ENCODE measurements at places on chromosomes 1 and 21.

- DNase-seq, result no peak
- peaks cover 4% of the 10 kb centered on the region for H3K4me1 ChIP-seq
- no peak overlapping the region for H3K4me3 ChIP-seq
Measured at GRCh38 chr1:54791880-54792522, 9.1 kb downstream of the TTC22 start.

- no peak overlapping the region for H3K4me3 ChIP-seq
- peaks cover 68% of the 10 kb centered on the region for H3K27me3 ChIP-seq
- no peak overlapping the region for H3K27ac ChIP-seq
- H3K4me1 ChIP-seq, result no peaks in the 10 kb centered on the region
- H3K36me3 ChIP-seq, result no peaks in the 10 kb centered on the region
- DNase-seq, result no peak
Measured at GRCh38 chr1:205423814-205424399, 2.1 kb upstream of the LEMD1 start.

- H3K27ac ChIP-seq, result peak overlapping the region; percentile 13
- no peak for DNase-seq
- H3K36me3 ChIP-seq, result no peaks in the 10 kb centered on the region
- peaks cover 17% of the 10 kb centered on the region for H3K27me3 ChIP-seq
- peaks cover 19% of the 10 kb centered on the region for H3K4me1 ChIP-seq
Measured at GRCh38 chr1:212430955-212431394, 1.7 kb upstream of the NENF start.

- no peak overlapping the region for H3K27ac ChIP-seq
- no peaks in the 10 kb centered on the region for H3K4me1 ChIP-seq
- H3K27me3 ChIP-seq, result no peaks in the 10 kb centered on the region
- no peak for DNase-seq
- H3K36me3 ChIP-seq, result no peaks in the 10 kb centered on the region
- H3K4me3 ChIP-seq, result no peak overlapping the region
Measured at GRCh38 chr21:27477296-27477695, 510.4 kb upstream of the ADAMTS5 start.

- DNase-seq, result no peak
- H3K36me3 ChIP-seq, result peaks cover 54% of the 10 kb centered on the region
- peaks cover 73% of the 10 kb centered on the region for H3K4me1 ChIP-seq
- no peak overlapping the region for H3K4me3 ChIP-seq
- H3K27me3 ChIP-seq, result no peaks in the 10 kb centered on the region
- no peak overlapping the region for H3K27ac ChIP-seq
Measured at GRCh38 chr21:34979383-34979782, 69.7 kb downstream of the RUNX1 start.

- no peak overlapping the region for H3K27ac ChIP-seq
- DNase-seq, result no peak
- H3K27me3 ChIP-seq, result no peaks in the 10 kb centered on the region
- H3K4me1 ChIP-seq, result no peaks in the 10 kb centered on the region
Measured at GRCh38 chr1:37055631-37056030, 21.3 kb upstream of the GRIK3 start.

GRCh38 chr1:209430107-209430506 lies 153.4 kb upstream of the CAMK1G start:
- H3K4me3 ChIP-seq, result no peak overlapping the region
- DNase-seq, result no peak
- H3K36me3 ChIP-seq, result no peaks in the 10 kb centered on the region
- H3K27me3 ChIP-seq, result peaks cover 8% of the 10 kb centered on the region

GRCh38 chr1:16117369-16117768 lies 38.5 kb downstream of the EPHA2 start:
- H3K36me3 ChIP-seq, result no peaks in the 10 kb centered on the region
- no peak for DNase-seq
- H3K27me3 ChIP-seq, result no peaks in the 10 kb centered on the region
- H3K4me3 ChIP-seq, result no peak overlapping the region
- no peak overlapping the region for H3K27ac ChIP-seq

DNA sequence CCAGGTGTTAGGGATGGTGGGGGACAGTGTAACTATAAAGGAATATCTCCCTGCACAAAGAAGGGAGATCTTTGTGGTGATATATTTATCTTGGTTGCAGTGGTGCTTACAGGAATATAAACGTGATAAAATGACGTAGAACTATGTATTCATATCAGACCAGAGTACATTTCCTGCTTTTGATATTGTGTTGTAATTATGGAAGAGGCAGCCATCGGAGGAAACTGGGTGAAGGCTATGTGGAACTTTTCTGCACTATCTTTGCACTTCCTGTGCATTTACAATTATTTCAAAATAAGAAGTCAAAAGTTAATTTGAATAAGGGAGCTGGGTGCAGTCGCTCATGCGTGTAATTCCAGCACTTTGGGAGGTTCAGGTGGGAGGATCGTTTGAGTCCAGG lies 37.6 kb downstream of the NDUFS5 start:
- no peak overlapping the region for H3K4me3 ChIP-seq
- no peak overlapping the region for H3K27ac ChIP-seq
- no peaks in the 10 kb centered on the region for H3K27me3 ChIP-seq
- no peaks in the 10 kb centered on the region for H3K4me1 ChIP-seq
- H3K36me3 ChIP-seq, result no peaks in the 10 kb centered on the region

DNA sequence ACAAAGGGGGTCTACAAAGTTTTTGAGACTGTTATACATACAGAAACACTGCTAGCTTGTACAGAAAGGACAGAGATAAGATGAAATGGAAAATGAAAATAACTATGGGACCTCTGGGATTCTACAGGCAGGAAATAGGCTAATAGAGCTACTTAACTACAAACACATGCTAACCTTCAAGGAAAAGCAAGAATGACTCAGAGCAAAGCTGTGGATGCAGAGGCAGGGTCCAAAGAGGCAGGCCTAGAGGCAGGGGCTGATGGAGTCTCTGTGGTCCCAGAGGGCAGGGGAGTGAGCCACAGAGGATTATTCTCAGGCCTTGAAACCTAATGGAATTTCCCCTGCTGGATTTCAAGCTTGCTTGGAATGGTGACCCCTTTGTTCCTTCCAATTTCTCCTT lies 18.7 kb upstream of the GOLT1A start:
- H3K36me3 ChIP-seq, result no peaks in the 10 kb centered on the region
- peaks cover 3% of the 10 kb centered on the region for H3K27me3 ChIP-seq
- no peak for DNase-seq
- H3K4me1 ChIP-seq, result no peaks in the 10 kb centered on the region
- H3K27ac ChIP-seq, result no peak overlapping the region
- H3K4me3 ChIP-seq, result no peak overlapping the region

DNA sequence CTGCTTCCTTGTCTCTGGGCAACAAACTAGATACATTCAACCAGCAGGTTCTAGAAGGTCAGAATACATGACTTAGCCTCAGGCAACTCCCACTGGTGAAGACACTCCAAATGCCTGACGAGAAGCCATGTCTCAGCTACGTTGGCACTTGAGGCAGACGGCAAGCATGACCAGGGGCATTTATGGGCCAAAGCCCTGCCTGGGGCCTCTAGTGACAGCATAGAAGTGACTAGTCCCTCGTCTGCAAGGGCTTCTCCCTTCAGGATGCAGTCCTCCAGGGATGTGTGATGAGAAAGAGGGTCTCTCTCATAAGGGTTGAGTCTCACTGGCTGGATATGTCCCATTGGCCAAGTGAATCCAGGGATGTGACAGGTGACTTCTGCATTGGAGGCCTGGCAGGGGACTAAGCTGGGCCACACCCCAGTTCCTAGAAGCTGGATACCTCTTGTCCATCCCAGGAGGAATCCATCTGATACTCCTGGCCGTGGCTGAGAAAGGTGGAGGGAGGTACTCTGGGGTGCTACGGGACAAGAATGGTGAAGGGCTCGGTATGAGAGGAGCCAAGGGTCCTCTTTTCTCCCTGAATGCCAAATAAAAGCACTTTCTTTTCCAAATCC lies 148.6 kb upstream of the HMGB4 start:
- no peak overlapping the region for H3K27ac ChIP-seq
- H3K4me1 ChIP-seq, result no peaks in the 10 kb centered on the region
- no peaks in the 10 kb centered on the region for H3K27me3 ChIP-seq
- H3K4me3 ChIP-seq, result no peak overlapping the region

DNA sequence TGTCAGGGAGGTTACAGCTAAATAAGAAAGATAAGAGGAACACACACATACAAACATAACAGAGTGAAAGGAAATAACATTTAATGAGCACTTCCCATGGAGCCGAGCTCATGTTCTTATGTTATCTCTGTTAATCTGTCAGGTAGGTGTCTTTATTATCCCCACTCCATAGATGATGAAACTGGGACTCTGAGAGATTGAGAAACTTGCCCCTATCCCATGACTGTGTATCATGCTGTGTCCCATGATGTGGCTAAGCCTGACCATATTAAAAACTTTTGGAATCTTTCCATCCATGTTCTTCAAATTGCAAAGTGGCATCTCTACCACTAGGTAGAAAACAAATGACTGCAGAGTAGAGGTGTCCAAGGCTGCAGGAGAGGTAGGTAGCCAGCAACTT lies 285.2 kb upstream of the SGIP1 start:
- no peaks in the 10 kb centered on the region for H3K36me3 ChIP-seq
- peaks cover 46% of the 10 kb centered on the region for H3K4me1 ChIP-seq
- H3K27me3 ChIP-seq, result no peaks in the 10 kb centered on the region
- no peak for DNase-seq

GRCh38 chr1:212637902-212638301 lies 29.3 kb downstream of the ATF3 start:
- H3K4me1 ChIP-seq, result peaks cover 35% of the 10 kb centered on the region
- DNase-seq, result no peak
- H3K36me3 ChIP-seq, result peaks cover 5% of the 10 kb centered on the region
- H3K27me3 ChIP-seq, result peaks cover 18% of the 10 kb centered on the region
- H3K4me3 ChIP-seq, result no peak overlapping the region

DNA sequence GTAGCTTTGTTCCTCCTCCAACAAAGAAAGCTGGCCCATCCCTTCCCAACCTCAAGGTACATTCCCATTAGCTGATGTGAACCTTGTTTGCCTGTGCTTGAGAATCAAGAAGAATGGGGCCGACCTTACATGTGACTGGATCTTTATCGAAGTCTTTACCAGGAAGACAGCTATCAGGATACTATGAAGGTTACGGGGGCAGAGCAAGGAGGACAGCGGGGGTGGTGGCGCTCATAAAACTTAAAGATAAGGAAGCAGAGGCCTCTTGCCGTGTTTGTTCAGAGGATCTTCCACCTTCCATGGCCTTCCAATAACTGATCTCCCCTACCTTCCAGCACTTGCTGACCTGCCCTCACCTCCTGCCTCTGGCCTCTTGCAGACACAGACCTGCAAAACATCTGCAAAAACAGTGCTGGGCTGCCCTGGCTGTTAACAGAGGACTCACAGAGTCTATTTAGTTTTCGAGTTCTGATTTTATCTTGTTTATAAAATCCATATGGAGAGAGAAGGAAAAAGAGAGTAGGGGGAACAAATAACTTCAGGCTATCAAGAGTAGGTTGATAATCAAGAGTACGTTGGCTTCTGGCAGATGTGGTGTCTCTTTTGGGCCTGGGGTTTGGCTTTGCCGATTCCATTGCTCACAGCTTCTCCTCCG lies 198.0 kb downstream of the HUNK start:
- H3K4me1 ChIP-seq, result no peaks in the 10 kb centered on the region
- H3K27ac ChIP-seq, result no peak overlapping the region
- no peaks in the 10 kb centered on the region for H3K27me3 ChIP-seq
- H3K36me3 ChIP-seq, result no peaks in the 10 kb centered on the region
- H3K4me3 ChIP-seq, result no peak overlapping the region
- DNase-seq, result no peak

GRCh38 chr1:89051955-89052312 lies 13.1 kb downstream of the GBP1 start:
- H3K36me3 ChIP-seq, result peaks cover 79% of the 10 kb centered on the region
- H3K4me1 ChIP-seq, result peaks cover 6% of the 10 kb centered on the region
- no peak overlapping the region for H3K27ac ChIP-seq
- DNase-seq, result no peak

DNA sequence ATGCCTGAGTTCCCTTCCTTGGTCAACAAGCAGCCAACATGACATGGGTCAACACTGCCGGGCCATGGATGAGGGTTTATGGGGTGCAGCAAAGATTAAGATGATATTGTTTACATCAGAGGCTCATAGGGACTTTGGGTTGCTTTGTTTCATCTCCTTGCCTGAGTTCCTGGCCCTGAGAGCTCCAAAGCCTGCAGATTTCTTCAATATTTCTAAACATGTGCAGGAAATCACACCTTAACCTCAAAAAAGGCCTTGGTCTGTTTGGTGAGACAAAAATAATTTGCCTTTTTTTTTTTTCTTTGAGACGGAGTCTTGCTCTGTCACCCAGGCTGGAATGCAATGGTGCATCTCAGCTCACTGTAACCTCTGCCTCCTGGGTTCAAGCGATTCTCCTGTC lies 876 bp downstream of the SLAMF8 start:
- peaks cover 16% of the 10 kb centered on the region for H3K27me3 ChIP-seq
- peaks cover 2% of the 10 kb centered on the region for H3K36me3 ChIP-seq
- H3K4me1 ChIP-seq, result peaks cover 36% of the 10 kb centered on the region
- no peak overlapping the region for H3K27ac ChIP-seq
- DNase-seq, result no peak
- H3K4me3 ChIP-seq, result peak overlapping the region; percentile 19

DNA sequence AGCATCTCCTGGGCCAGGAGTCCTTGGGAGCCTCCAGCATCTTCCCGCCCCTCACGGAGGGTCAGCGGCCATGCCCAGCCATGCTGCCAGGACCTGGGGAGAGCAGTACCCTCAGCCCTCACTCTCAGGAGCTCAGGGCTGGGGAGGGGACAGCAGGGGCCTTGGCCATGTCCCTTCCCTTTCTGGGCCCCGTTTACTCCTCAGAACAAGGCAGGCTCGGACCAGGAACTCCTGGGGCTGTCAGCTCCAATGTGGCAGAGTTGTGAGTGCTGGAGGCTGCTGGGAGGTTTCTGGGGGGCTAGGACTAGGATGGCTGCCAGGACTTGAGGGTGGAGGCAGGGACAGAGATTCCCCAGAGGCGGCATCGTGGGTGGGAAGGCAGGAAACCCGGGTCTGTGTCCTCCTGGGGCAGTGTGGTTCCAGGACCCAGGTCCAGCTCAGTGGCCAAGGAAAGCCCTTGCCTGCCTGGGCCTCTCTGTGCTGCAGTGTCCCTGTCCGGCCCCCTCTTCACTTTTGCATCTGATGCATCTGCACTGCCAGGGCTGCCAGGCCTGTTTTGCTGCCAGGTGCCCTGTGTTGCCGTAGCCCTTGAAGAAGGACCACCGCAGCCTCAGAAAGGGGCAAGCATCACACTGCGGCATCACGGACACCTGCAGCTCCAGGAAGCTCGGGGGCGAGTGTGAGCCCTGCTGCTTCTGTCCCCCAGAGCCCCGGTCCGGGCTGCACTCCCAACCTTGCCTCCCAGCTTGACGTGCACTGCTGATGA lies 223.9 kb downstream of the CAMTA1 start:
- no peak overlapping the region for H3K4me3 ChIP-seq
- H3K27me3 ChIP-seq, result no peaks in the 10 kb centered on the region
- no peaks in the 10 kb centered on the region for H3K36me3 ChIP-seq
- H3K27ac ChIP-seq, result no peak overlapping the region
- no peaks in the 10 kb centered on the region for H3K4me1 ChIP-seq

Measured in T-helper 2 cell treated with Interferon-gamma antibody and Interleukin-4, amounts not matched to agents 5 μg/mL and 100 μg/mL, for 36 hours (primary cell).